ENCODE measurements at places on chromosomes 7 and 10.

DNA sequence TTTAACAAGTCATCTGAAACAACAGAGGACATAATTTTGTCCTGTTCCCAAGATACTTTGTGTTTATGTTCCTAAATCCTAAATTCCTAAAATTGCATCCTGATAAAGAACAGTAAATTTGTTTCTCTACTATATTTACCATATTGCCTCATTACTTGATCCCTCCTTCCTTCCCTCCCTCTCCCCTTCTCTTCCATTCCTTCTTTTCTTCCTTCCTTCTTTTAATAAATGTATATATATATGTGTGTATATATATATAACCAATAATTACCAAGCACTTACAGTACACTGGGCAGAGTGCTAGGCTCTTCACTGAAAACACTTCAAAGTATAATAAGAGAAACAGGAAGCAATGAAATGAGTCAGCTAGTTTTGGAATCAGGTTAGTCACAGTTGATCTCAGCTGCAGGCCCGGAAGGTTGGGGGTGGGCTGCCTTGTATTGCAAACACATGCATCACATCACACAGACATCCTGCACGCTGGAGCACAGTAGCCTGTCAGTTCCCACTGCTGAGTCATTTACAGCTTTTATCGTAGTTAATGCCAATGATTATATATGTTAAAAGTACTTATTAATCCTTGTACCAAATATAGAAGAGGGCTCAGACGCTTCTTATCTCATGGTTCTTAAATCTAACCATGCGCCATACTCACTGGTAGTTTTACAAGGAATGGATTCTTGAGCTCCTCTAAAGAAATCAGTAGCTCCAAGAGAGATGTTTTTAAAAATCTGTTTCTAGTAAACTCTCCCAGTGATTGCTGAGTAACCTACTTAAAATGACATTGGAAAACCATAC, 551.7 kb downstream of the GRM8 start:
- DNase-seq, result no peak

- DNase-seq, result no peak
Measured at GRCh38 chr10:36091007-36091406, 448.9 kb upstream of the FZD8 start.

DNA sequence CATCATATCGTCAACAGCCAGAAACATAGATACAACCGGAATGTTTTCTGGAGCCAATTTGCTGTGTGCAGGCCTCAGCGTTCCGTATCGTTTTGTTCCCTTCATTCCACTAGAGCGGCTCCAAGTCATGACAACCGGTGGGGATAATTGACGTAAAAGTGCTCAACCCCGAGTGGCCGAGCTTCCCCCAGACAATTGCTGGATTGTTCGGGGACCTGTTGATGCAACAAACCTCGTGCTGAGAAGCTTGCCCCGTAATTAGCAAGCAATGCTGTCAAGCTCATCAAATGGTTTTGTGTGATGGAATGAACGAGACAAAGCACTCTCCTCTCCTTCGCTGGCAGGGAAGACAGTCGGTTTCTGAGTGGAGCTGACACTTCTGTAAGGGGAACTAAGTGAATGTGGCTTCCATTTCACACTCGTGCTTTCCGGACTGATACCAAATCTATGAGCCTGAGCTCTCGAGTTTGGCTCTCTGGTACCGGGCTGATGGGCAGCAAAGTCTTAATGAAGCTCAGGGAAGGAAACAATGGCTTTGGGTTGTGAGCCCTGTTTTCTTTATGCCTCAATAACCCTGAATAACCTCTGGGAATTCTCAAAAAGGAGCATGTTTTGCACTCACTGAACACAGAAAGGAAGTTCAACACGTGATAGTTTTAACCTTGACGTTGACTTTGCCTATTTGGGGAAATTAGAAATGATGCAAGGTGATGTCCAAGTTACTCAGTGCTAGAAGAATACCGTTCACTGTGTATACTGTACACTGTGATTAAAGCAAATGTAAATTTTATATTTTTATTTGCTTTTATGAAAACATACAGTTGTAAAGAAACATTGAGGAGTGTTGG, 220.5 kb downstream of the BAMBI start:
- no peak for DNase-seq

DNA sequence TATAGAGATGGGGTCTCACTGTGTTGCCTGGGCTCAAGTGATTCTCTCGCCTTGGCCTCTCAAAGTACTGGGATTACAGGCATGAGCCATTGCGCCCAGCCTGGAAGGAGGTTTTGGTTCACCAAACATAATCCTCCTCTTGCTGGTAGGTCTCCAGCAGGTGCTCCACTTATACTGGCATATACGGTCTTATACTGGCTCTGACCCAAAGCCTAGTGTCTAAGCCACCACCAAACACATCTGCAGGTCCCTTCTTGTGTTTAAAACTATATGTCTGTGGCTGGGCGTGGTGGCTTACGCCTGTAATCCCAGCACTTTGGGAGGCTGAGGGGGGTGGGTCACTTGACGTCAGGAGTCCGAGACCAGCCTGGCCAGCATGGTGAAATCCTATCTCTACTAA, 5.4 kb downstream of the MBLAC1 start:
- DNase-seq, result no peak

DNA sequence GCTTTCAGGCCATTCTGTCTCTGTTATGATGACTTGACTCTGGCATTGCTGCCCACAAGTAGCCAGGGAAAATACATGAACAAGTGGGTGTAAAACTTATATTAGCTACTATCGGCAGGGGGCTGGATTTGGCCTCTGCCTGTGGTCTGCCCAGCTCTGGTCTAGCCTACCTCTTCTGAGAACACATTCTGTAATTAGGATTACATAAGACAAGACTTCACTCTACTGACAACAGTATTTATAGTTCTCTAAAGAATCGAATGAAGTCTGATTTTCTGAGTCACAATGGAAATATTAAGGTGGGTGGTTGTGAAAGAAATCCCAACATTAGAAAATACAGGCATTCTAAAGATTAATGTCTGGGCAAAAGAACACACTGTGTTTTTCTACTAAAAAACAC, 55.5 kb downstream of the DLD start:
- no peak for DNase-seq

GRCh38 chr7:95772298-95772770, at the start of gene DYNC1I1:
Gene DYNC1I1, plus strand, starts transcription at chr7:95772554. Its CDS starts 32,176 bp downstream, at chr7:95804730.
- peak; percentile 84 for DNase-seq

DNA sequence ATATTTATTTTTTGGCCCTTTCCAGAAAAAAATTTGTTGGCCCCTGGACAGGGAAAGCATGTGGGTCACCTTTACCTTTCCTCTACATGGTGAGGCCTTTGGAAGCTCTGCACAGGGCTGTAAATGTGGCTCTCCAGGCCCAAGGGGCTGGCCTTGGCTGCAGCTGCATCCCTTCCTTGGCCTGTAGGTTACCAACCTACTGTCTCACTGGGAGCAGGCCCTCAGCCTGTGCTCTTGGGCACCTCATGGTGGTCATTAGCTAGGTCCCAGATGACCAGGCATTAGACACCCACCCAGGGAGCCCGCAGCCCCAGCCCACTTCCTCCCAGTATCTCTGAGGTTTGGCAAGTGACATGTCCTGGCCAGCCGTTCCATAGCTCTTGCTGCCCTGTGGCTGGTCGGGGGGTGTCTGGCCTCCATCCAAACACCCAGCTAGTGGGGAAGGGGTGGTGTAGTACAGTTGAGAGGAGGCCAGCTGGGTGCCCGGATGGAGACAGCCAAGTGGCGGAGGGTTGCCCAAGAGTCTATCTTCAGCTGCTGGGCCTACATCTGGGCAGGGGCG, 7.1 kb upstream of the CPA5 start:
- DNase-seq, result no peak

- no peak for DNase-seq
Measured at GRCh38 chr10:78506614-78507013, 473.0 kb downstream of the RPS24 start.

DNA sequence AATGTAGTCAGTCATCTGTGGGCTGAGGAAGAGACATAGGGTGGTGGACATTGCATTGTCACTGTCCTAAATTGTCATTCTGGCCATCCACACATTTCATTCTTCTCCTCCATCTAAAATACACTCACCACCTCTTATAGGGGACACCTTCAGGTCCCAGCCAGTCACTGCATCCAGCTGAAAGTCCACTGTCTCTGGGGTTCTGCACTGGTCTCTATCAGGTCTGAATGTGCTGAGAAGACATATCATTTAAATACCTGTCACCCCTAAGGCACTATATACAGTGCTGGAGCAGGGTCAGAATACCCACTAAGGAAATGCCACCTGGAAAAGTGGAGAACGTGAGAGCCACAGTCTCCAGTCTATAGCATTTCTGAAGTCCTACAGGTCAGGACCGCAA, 29.6 kb downstream of the SH2D4B start:
- DNase-seq, result no peak

DNA sequence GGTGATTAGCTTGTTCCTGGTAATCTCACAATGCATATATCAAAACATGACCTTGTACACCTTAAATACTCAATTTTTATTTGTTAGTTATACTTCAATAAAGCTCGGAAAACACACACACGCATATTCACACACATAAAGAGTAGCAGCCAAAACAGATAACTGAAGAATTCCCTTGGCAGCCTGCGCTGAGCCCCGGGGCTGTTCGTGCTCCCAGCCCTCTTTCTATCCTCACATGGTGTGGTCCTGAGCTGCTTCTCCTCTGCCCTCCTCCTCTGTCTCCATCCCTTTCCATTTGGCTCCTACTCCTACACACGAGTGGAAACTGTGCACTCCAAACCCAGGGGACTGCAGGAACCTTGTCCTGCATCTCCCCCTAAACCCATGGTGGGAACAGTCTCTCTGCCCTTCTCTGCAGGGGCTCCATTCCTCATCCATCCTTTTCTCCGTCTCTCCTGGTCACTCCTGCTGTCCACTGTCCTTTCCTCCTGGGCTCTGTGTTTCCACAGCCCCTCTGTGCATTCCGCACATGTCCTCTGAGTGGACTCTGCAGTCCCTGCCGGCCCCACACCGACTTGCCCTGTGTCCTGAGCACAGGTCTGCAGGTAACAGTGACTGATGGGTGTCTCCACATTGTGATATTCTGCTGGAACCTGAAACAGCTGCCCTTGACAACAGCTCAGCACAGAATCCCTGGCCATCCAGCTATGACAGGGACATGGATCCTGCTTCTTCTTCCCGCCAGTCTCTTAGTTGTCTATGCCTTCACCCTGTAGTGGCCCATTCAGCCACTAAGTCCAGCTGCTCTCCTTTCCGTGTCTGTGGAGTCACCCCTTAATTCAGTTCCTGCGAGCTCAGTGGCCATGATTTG, 216.8 kb upstream of the ZNF32 start:
- no peak for DNase-seq

- no peak for DNase-seq
Measured at GRCh38 chr10:24417053-24417452, 208.1 kb downstream of the KIAA1217 start.

DNA sequence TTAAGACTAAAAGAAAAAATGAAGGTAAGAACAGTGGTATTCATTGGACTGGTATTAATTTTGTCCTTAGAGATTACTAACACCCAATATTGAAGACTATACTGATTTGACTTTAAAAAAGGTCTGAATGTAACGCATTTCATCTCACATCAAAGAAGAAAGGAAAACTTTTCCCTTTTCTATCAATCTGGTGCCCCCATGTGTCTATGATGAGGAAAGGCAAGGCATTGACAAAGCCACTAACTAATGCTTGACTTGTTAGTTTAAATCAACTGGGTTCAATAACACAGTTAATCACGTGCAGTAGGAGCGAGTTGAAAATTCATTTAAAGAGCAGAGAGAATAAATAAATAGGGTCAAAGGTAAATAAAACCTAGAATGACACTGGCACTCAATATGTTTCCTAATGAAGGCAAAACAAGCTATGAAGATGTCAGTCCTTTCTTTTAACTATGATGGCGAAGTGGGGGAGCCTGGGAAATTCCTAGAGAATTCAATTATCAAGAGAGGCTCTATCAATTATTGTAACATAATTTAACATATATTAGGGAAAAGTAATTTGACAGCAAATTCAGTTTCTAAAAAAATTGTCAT, 180.9 kb downstream of the ANK3 start:
- DNase-seq, result no peak

- no peak for DNase-seq
Measured at GRCh38 chr10:13887761-13888160, 301.0 kb downstream of the PRPF18 start.

GRCh38 chr7:52831321-52831720, 204.1 kb upstream of the POM121L12 start:
- no peak for DNase-seq

DNA sequence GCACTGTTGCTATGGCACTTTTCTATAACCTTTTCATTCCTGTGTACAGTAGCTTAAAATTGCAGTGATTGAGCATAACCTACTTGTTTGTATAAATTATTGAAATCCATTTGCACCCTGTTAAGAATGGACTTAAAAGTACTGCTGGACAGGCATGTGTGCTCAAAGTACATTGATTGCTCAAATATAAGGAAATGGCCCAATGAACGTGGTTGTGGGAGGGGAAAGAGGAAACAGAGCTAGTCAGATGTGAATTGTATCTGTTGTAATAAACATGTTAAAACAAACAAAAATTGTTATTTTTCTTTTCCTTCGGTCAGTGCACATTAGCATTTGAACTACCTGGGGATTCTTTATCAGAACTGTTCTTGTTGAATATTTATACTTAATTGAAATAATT, 57.1 kb upstream of the BAMBI start:
- no peak for DNase-seq

- no peak for DNase-seq
Measured at GRCh38 chr10:1048349-1048731, 579 bp downstream of the IDI1 start.

DNA sequence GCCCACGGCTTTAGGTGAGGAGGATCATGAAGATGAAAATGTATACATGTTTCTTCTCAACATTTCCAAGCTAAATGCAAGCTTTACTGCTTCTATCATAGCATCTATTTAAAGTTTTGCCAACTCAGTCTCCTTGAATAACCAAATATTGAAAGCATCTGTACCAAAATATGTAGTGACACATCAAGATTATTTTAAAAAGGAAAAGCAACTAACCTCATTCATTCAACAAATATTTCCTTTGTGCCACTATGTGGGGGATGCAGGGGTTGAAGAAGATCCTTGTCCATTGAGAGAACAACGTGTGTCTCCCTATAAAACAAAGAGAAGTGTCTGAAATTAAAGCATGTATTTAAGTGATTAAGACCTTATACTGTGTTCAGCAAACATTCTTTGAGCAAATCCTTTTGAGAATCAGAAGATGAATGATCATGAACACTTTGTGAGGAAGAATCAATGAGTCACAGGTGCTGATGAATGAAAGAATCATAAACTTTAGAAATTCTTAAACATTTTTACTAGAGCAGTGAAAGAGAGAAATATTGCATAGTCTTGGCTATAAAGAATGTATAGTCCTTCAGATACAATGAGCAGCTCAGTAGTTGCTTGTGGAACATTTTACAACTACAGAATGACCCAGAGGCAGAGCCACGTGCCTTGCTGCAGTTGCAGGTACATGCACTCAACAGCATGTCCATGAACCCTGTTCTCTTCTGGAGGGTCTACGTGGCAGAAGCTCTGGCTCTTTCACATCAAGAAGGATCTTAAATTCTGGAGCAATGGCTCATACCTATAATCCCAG, 13.9 kb downstream of the TAS2R60 start:
- no peak for DNase-seq

- DNase-seq, result no peak
Measured at GRCh38 chr7:103073989-103074518, 542 bp downstream of the FBXL13 start.
